Activated T-cell treated with anti-CD3 and anti-CD28 coated beads, Interleukin-2, amount 50 U/mL, for 48 hours (primary cell): ENCODE measurements at places on chromosomes 1 and 21.

DNA sequence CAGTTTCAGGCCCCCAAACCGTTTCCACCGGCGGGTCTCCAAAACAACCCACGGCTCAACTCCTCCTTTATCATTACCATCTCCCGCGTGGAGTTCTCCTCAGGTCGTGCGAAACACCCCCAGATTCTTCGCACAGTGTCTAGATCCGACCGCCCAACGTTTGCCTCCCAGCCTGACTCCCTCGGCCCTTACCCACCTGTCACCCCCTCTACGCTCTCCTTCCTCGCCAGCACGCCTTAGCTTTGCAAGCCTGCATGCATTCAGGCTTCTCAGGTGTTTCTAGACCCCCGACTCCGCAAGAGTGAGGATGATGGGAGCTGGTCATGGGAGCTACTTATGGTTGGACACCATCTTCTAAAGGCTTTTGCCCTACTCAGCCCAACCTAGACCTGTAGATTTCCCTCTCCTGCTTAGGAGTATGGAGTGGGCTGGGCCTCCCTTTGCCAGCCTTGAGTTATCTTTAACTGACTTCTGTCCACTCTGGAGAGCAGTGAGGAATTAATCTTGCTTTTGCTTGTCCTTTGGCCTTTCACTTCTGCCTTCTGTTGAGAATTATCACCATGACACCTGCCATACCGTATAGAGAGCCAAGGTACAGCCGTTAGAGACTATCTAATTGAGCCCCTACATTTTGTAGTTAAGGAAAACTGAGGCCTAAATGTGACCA is 865 bp downstream of the ATP5IF1 start:
- DNase-seq, result no peak

DNA sequence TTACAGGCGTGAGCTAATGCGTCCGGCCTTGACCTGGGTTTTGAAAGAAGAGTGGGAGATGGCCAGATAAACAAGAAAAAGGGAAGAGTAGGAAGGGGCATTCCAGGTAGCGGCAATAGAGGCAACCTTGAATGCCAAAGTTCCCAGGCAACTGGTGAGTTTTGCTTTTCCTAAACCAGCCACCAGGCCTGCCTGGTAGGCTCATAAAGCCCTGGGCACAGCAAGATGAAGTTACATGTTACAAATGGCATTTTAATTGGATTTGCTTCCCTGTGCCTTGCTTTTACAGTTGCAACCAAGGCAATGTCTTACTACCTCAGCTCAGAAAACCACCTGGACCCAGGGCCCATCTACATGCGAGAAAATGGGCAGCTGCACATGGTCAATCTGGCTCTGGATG is 5.5 kb downstream of the LRRC42 start:
- DNase-seq, result no peak

DNA sequence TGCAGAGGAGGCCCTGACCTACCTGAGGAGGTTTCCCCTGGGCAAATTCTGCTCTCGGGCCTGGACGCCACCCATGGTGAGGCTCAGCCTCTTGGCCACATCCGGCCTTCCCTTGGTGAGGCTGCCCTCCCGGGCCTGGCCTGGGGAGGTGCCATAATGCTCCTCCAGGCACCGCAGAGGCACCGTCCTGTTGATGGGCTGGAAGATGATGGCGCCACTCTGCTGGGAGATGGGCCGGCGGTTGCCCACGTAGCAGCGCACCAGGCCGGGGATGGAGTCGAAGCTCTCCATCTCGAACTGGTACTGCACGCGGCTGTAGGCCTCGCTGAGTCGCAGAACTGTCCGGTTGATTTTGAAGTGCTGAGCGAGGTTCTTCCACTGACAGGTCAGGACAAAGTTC is 92.7 kb downstream of the BCAR3 start:
- no peak for DNase-seq

DNA sequence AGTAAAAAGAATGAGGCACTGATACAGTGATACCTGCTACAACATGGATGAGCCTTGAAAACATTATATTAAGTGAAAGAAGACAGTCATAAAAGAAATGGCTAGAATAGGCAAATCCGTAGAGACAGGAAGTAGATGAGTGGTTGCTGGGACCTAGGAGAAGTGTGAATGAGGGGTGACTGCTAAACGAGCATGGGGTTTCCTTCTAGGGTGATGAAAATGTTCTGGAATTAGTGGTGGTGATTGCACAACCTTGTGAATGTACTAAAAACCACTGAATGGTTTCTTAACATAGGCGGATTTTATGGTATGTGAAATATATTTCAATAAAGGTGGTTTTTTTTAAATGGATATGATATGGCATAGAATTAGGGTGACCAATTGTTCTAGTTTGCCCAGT is 12.6 kb upstream of the SERINC2 start:
- DNase-seq, result no peak

- peak; percentile 96 for DNase-seq
These were observed 17.9 kb downstream of the MTX1 start for GRCh38 chr1:155226188-155226909.

- peak; percentile 35 for DNase-seq
These were observed 723 bp downstream of the CDC42BPA start for GRCh38 chr1:227317523-227318015.
